NCI-H524 treated with DMSO at 0.1 percent for 48 hours (cell line): ENCODE measurements at places on chromosomes 12 and 14.
A peak's percentile ranks its signal among the peaks of the same experiment; 100 is the strongest.

- DNase-seq = no peak
Measured at GRCh38 chr14:91019673-91020072, 40.8 kb downstream of the RPS6KA5 start.

DNA sequence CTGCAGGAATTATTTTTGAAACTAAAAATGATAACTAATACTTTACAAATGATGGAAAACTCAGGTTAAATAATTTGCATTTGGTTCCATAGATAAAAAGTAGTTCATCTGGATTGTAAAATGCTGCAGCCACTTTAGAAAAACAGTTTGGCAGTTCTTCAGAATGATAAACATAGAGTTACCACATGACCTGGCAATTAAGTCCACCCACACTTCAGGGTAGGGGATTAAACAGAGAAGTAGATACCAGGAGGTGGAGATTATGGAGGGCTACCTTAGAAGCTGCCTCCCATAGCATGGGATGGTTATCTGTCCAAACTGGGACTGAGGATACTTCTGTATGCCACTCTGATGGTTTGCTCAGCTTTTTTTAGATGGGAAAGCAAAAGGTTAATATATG is 22.2 kb downstream of the ARF6 start:
- no peak for DNase-seq

DNA sequence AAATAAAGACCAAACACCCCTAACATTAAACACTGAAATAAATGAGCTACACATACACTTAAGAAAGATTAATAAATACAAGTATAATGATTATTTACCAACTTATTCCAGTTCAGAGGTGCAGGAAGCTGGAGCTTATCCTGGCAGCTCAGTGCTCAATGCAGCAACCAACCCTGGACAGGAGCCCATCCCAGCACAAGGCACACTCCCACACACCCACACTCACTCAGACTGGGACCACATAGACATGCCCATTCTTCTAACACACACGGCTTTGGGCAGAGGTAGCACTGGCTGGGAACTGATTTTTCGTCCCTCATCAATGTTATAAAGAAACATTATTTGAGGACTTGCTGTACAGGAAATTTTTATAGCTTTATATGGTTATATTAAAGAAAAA is 797.4 kb downstream of the RPS29 start:
- no peak for DNase-seq

GRCh38 chr12:46386877-46387629 is 14.5 kb upstream of the SLC38A2 start:
- DNase-seq = no peak

- no peak for DNase-seq
Measured at GRCh38 chr12:118064608-118065007, 3.6 kb upstream of the WSB2 start.

- no peak for DNase-seq
Measured at GRCh38 chr14:100102156-100102785, 37.0 kb downstream of the EVL start.

DNA sequence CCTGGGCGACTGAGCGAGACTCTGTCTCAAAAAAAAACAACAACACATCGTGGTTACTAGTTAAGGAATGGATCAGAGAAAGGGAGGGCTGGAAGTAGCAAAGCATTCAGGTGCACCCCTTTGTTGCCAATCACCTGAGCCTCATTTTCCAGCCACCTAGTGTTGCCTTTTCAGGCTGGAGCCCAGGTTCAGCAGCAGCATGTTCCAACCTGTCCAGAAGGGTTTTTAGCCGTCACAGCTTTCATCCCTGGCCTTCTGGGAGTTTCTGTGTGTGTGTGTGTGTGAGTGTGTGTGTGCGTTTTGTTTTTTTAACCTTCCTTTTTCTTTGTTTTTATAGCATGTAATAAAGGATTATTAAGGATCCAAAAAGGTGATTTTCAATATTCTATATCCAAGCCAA is 121.1 kb upstream of the ATF1 start:
- DNase-seq = no peak

DNA sequence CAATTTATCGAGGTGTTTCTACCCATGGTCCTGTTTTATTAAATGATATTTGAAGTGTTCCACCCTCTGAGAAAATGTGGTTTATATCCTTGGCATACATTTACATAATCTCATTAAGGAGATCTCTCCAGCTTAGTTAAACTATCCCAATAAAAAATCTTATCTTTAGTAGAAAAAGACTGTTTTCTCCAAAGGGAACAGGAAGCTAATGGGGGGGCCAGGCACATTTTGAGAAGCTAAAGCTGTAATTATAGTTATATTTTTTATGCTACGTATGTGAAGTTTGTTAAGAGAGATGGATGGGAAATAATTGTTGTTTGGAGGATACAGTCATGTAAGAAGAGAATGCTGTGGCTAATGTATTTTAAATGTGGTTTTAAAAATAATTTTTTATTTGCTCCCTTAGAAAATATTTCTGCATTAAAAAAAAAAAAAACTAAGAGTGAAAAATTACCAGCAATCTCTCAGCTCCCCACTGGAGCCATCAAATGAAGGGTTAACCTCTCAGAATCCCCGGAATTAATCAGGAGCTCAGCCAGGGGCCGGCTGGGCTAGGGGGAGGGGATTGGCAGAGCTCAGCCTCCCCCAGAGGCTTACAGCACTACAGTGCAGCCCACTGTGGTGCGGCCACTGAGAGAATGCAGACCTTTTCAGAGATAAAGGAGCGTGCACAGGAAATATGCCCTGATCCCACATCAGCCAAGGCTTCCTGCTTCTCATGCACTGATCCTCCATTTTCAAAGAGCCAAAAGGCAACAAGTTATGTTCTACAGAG is 185.8 kb downstream of the EGLN3 start:
- peak; percentile 68 for DNase-seq

- no peak for DNase-seq
Measured at GRCh38 chr14:22422238-22422637, 166.8 kb downstream of the DAD1 start.
